ENCODE measurements at places on chromosomes 4 and X.

- no peak for DNase-seq
These were observed 52.5 kb upstream of the PROM1 start for GRCh38 chr4:16136311-16136710.

DNA sequence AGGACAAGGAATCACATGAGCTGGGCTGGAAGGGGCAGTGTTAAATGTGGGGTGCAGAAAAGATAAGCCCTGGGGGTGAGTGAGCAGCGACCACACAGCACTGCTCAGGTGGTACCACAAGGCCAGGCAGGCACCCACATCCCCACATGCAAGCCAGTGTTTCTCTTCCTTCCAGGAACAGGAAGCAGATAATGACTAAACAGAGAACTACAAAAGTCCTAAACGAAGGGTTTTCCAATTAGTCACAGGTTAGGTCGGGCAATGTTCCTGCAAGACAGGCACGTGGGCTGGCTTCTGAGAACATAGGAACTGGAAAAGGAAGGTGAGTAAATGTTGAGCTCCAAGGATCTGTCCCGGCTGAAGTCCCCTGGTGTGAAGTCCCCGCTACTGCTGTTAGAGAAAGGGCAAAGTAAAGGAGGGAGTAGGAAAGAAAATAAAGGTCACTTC, 19.5 kb downstream of the RELL1 start:
- peak; percentile 92 for DNase-seq

GRCh38 chr4:176422001-176422400, 102.2 kb downstream of the SPCS3 start:
- DNase-seq: no peak

DNA sequence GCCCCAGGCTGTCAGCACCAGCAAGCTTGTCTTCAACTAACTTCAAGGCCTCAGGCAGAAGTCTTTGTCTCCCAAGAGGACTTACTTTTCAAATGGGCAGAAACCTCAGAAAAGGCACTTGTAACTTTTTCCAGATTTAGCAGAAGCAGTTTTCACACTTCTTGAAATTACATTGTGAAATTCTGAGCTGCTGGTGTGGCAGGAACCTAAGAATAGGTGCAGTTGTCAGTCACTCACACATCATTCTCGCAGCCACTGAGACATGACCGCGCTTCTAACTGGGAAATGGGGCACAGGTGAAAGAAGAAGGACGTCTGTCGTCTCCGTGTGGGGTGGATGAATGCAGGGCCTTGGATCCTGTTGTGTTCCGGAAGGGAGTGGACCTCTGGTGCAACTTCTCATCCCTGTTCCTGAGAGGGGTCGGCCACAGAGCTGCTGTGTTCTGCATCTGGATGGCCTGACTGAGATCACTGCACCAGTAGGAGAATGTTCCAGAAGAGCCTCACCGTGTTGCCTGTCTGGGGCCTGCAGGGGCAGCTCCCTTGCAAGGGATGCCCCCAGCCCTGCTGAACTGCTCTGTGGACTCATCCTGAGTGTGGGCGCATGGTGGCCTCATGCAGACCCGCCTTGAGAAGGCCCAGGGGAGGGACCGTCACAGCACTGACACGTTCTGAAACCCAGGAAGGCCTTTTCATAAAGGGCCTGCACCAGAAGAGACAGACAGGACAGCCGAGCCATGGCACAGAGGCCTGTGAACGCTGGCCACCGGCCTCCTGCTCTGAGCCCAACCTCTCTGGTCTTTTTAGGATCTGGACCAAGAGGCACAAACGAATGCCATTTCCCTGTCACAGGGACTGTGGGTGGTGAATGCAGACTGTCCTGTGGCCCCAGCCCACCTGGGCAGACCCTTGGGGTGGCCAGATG, 18.7 kb downstream of the NAT8L start:
- no peak for DNase-seq

- no peak for DNase-seq
These were observed 15.8 kb upstream of the GRIA2 start for GRCh38 chr4:157204634-157205244.

- DNase-seq: no peak
These were observed 165.1 kb upstream of the PPARGC1A start for GRCh38 chr4:24054910-24055309.

GRCh38 chr4:141768954-141769353, 132.6 kb downstream of the IL15 start:
- DNase-seq: no peak

DNA sequence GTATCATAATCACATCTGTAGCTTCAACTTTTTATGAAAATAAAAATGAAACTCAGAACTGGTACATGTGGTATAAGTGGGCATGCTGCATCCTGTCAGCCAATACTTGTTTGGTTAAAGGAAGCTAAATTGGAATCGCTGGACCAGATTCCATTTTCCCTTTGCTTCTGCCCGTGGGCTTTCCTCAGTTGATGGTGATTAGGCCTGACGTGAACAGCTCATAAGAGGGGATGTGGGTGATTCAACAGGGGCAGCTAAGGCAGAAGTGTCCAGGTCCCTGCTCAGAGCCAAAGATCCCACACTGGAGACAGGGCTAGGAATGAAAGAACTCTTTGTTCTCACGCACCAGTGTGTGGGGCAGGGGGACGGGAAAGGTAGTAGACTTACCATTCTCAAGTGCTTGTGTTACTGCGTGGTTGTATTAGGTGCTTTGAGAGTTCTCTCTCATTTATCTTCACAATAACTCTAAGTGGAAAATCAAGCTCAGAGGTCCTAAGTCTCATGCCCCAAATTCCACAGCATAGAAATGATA, 63.2 kb upstream of the GUCY1A1 start:
- DNase-seq: no peak

- DNase-seq: no peak
These were observed 434.9 kb downstream of the PDGFC start for GRCh38 chr4:156536661-156537060.

GRCh38 chr4:162497564-162498167, 333.9 kb upstream of the FSTL5 start:
- no peak for DNase-seq

GRCh38 chr4:147354237-147354636, 126.7 kb upstream of the EDNRA start:
- DNase-seq: no peak

DNA sequence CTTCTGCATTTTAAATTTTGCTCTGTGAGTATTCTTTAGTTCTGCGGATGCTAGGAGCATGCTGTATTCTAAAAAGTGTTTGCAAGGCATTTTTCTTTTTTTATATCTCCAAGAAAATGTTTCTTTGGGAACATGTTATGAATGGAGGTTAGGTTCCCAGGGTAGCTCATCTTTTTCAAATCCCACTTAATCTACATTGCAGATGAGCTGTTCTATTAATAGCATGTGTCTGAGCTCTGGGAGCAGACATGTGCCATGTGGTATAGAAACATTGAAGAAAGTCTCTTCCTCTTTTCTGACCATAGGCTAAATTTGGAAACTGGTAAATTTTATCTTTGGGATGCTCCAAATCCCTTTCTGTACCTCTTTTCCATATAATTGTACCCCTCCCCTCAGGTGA, 23.2 kb downstream of the DIAPH2 start:
- no peak for DNase-seq

DNA sequence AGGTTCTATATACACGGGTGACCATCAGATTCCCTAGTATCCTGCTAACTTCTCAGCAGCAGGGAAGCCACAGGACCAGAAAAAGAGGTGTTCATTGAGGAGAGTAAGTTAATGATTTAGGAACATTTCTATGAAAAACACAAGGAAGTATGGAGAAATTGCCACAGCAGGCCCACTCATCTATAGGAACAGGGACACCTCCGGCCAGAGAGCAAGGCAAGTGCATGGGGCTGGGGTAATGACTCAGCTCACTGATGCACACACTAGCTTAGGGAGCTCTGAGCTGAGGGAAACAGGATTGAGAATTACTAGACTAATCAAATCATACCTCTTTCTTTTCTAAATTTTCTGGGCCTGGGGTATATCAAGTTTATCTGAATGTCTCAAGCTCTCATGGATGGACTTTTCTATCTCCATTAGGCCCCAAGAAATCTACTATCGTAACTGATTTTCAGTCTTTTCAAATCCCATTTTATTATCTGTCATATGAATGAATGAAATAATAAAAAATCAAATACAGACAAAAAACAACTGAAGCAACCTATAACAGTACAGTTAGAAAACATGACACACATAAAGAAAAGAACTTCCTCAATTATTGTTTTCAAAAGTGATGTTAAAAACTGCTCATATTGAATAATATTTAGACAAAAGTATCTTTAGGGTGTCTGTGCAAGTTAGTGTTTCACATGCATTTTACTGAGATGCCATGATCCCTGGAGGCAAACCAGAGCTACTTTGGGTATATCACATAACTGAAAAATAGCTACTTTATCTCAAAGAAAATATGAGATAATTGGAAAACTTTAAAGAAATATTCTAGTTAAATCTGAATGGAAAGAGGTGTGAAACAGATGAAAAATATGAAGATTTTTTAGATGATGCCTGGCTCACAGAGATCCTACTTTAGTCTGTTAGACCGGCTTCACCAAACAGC, 89.8 kb downstream of the FBXO8 start:
- no peak for DNase-seq

DNA sequence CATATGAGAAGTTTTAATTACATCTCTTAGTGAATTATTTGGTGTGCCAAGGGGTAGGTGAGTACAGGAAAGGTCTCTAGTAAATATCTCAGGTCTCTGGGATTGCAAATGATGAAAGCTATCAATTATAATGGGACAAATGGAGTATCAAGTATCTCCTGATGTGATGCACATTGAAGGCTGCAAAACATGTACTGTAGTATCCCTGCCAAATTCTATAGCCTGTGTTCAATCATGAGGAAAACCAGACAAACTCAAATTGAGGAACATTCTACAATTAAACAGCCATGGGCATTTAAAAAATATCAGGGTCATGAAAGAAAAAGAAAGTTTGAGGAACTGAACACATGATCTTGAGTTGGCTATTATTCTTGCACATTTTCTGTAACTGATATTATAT, 665.4 kb upstream of the PABPC4L start:
- DNase-seq: no peak

- no peak for DNase-seq
These were observed 57.2 kb downstream of the NHS start for GRCh38 chrX:17432158-17432557.

- no peak for DNase-seq
These were observed 52.3 kb downstream of the CPEB2 start for GRCh38 chr4:15054541-15054940.

DNA sequence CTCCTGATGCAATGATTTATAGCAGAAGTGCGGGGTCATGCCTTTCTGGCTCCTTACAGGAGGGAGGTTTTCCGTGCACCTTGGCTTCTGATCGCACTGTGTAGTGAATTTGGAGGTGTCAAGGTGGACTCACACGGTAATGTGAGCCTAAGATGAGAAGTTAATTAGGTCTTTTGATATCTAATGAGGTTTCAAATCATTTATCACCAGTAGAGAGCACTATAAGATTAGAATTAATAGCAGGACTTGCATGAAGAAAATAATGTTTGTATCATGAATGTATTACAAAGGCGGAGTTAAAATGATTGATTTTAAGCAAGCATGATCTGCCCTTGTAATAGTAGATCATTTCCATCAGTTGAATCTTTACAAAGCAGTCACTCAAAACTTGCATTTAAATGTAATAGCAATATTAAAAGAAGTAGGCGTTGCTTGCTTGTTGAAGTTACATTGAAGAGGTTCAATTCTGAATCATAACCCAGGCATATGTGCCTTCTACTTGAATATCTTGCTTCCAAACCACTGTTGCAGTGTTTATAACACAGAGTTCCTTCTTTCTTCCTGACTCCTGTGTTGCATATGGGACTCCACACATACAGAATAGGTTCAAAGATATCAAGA, 152.1 kb downstream of the FMR1NB start:
- DNase-seq: no peak
